ENCODE measurements at places on chromosomes 5 and 9.

- peak; percentile 60 for DNase-seq
Measured at GRCh38 chr5:1523793-1524480, at the start of gene LPCAT1. Gene LPCAT1, minus strand, starts transcription at chr5:1523960. Its CDS starts 116 bp downstream, at chr5:1523844.

GRCh38 chr5:169649486-169649885, 12.4 kb downstream of the DOCK2 start:
- DNase-seq, result no peak

DNA sequence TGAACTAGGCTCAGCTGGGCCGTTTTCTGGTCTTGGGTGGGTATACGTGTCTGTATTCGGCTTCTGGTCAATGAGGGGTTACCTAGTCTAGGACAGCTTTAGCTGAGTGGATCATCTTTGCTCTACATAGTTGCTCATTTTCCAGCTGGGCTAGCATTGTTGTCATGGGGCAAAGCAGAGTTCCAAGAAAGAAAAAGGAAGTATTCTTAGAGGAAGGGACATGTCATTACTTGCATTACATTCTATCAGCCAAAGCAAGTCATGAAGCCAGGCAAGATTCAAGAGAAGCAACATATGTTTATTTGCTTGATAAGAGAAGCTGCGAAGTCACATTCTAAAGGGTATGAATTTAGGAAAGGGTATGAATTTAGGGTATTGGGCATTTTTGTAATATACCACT, 396.5 kb downstream of the ZNF608 start:
- DNase-seq, result no peak

DNA sequence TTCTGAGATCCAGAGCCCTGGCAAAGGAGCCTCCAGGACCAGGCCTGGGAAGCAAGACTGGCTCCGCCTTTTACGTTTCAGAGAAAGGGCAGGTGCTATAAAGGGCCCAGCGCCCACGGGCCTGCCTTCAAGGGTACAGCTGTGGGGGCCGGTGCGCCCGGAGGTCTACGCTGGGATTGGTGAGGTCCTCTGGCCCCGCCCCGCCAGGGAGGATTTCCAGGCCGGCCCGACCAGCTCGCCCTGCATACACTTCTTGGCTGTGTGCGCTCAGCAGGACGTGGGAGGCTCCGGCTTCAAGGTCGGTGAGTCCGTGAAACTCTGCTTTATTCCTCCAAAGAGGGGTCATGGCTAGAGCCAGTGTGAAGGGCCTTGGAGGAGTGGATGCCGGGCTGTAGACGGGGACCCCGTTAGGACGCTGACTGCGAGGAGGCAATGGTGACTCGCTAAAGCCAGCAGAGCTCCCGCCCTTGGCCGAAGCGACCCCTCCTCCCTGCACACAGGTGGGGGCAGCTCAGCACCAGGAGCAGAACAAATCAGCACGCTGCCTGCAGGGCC, at the start of gene CKMT2:
CKMT2 (plus strand) TSS at position 243 of the 555 bp plus-strand sequence. CDS start 17,811 bp downstream, outside the sequence.
- no peak for DNase-seq

DNA sequence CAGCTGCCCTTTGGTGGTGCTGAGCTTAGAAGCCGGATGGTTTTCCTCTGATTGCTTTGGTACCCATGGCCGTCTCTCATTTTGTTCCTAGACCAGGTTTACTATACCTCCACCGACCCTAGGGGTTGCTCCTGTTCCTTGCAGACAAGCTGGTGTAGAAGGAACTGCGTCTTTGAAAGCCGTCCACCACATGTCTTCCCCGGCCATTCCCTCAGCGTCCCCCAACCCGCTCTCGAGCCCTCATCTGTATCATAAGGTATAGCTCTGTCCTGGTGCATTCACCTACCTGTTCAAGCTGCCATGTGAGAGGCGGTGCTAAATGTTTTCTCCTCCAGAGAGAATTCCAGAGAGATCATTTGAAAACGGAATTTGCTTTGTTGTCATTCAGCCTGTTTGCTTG, 39.5 kb downstream of the TENT4A start:
- DNase-seq, result no peak

Measured in IMR-90 (cell line).